ENCODE measurements at places on chromosomes 1 and 21.

DNA sequence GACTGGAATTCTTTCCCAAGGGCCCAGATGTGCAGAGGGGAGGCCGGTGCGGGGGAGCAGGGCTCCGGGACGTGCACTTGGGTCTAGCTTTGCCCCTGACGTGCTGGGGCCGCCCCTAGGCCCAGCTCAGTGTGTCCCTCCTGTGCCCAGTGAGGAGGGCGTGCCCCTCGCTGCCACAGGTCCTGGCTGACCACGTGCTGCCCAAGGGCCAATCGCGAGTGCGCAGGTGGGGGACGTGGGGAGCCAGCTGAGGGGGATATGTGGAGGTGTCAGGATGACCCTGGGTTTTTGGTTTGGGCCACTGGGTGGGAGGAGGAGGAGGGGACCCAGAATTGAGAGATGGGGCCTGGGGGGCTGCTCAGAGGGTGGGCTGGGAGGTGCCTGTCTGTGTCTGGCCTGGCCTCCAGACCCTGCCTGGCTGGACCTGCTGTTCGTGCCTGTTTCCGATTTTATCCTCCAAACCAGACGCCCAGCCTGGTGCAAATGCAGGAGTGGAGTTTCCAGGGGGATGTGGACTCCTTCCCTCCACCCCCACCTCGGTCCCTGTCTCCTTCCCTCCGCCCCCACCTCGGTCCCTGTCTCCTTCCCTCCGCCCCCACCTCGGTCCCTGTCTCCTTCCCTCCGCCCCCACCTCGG lies 6.1 kb upstream of the RNF223 start:
- no peak for DNase-seq

- DNase-seq = no peak
Measured at GRCh38 chr1:60935599-60936110, 146.7 kb upstream of the NFIA start.

- no peak for DNase-seq
Measured at GRCh38 chr1:31669786-31670592, 25.3 kb upstream of the PEF1 start.

DNA sequence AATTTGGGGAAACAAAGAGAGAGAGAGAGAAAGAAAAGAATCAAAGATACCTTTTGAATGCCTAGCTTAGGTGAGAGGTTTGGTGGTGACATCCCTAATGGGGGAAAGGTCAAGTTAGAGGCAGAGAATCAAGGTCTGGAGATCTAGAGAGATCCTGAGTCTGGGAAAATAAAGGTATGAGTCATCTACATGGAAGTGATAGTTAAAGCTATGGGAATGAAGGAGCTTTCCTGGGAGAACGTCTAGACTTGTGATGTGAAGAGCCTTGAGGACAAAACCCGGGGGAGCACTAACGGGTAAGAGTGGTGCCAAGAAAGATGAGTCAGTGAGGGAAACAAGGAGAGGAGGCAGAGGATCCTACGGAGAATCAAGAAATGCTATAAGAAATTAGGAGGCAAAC lies 110.8 kb upstream of the RUNX1 start:
- no peak for DNase-seq

- no peak for DNase-seq
Measured at GRCh38 chr1:201652181-201652580, 113.3 kb downstream of the NAV1 start.

DNA sequence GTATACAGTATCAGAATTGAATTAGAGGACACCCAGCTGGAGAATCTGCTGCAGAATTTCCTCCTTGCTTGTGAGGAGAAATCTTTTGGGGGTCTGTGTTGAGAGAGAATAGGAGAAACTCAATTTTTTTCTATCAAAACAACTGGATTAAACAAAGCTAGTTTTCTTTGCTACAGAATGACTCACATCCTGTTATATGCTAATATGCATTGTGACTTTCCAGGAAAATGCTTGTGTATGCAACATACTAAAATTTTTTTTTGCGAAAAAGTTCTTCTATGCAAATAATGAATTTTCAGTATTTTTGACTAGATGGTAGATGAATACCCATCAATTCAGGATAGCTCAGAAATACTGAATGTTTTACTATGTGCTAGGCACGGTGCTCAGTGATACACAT lies 2.2 kb downstream of the VAMP4 start:
- no peak for DNase-seq

DNA sequence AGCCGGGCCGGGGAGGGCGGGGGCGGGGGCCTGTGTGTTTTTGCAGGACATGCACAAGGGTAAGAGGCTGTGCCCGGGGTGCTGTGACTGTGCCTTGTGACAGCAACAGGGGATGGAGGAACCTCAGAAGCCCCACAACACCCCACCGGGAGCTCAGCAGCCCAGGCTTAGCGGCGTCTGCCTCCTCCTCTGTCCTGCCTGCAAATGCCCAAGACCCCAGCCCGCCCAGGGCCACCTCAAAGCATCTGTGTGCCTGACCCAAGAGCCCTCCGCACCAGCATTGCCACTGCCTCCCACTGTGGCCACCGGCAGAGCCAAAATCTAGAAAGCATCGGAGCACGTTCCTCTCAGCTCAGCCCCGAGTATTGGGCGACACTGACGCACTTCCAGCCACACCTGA lies 2.7 kb upstream of the ACTRT2 start:
- no peak for DNase-seq

- no peak for DNase-seq
Measured at GRCh38 chr1:15508700-15509487, 15.1 kb downstream of the CASP9 start.

GRCh38 chr1:173827611-173828010 lies 2.9 kb upstream of the CENPL start:
- DNase-seq = no peak

GRCh38 chr1:184975208-184975870 lies 1.0 kb upstream of the NIBAN1 start:
- no peak for DNase-seq

DNA sequence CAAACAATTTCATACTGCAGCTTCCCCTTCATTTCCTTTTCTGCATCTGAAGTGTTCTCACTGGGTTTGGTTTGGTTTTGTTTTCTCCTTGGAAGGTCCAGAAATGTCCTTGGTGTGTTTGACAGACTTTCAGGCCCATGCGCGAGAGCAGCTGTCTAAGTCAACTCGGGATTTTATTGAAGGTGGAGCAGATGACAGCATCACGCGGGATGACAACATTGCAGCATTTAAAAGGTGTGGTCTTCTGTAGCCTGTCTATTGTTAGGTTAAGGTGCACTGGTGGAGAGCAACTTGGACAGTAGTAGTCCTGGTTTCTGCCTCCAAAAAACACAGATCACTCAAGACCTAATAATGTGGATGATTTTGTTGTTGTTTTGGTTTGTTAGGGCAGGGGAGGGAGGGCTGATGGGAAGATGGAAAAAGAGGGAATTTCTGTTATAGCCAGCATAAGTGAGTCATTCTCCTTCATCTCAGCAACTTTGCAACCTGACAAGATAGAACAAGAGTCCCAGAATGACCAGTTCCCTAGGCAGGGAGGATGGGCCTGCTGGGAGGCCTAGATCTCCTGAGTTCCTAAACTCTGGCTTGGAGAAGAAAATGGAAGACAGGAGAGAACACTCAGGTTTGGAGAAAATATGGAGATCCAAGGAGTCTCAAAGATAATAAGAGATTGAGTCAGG lies 12.5 kb downstream of the HAO2 start:
- no peak for DNase-seq

DNA sequence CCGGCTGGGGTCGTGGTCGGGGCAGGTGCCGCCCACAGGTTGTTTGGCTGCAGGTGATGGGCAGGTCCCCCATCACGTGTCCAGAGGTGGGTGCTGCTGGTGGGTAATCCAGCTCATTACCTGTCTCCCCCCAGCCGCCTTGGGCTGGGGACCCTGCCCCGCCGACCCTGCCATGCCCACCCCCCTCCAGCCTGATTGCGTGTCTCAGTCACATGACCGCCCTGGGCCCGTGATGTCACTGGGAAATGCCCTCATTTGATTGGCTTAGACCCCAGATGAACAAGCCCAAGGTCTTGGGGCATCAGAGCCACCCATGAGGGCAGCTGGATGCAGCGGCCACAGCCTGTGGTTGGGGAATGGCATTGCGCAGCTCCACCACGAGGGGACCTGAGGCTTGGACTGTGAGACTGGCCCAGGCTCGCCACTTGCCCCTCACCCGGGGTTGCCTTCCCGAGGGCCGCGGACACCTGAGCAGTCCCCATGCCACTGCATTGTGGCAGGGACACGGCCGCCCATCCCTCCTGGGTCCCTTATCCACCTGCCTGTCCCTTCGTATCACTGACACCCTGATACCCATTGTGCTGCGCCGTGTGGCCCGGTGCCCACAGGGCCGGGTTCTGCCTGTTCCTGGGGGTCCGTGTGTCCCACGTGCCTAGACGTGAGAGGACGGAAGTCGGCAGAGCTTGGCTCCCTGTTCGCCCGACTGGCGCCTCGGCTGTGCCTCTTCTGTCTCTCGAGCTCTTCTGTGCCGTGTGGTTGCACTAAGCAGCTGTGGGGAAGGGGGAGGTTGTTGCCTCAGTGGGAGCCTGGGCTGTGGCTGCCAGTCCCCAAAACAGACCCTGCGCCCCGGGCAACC lies 68.0 kb downstream of the FAAP20 start:
- peak; percentile 58 for DNase-seq

- no peak for DNase-seq
Measured at GRCh38 chr21:46081022-46081861, 16.7 kb upstream of the COL6A2 start.

GRCh38 chr1:86176226-86176625 lies 19.7 kb upstream of the COL24A1 start:
- DNase-seq = no peak

- DNase-seq = no peak
Measured at GRCh38 chr1:206860165-206860564, 5.3 kb upstream of the IL20 start.

DNA sequence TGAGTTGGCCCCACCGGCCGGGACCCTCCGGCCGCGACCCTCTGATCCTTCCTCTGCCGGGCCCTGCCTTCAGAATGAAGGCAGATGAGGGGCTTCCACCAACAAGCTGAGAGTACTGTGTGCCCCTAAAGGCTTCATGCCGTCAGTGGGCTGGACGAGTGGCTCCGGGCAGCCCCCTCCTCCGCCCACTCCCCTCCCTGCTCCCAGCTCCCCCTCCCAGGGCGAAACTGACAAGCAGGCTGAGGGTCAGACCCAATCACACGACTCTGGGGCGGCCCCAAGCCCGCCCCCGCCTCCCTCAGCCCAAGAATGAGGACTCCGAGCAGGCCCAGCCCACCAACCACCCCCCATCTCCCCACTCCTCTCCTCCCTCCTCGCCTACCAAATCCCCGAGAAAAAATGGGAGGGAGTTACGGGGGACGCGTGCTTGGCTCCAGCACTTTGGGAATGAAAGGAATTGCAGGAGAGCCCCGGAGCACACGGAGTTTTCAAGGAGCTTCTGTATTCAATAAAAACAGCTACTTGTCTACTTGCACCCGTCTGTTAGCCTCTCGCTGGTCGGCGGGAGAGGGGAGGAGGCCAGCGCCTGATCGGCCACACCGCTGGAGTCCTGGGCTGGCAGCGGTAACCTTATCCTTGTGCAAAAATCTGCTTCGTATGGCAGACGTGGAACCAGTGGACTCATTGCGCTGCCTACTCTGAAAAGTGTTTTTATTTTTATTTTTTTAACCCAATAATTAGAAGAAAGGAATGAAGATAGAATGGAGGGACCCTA lies at the start of gene COL11A1:
COL11A1 (minus strand) TSS at position 147 of the 775 bp plus-strand sequence. CDS start 344 bp downstream, outside the sequence.
- no peak for DNase-seq

- DNase-seq = peak; percentile 31
Measured at GRCh38 chr1:177181631-177182291, 11.0 kb downstream of the BRINP2 start.

- DNase-seq = no peak
Measured at GRCh38 chr1:43632135-43632670, 17.7 kb upstream of the KDM4A start.

- DNase-seq = no peak
Measured at GRCh38 chr1:23559985-23560741, 862 bp upstream of the ID3 start.

GRCh38 chr1:213136190-213136917 lies 85.3 kb downstream of the RPS6KC1 start:
- no peak for DNase-seq

DNA sequence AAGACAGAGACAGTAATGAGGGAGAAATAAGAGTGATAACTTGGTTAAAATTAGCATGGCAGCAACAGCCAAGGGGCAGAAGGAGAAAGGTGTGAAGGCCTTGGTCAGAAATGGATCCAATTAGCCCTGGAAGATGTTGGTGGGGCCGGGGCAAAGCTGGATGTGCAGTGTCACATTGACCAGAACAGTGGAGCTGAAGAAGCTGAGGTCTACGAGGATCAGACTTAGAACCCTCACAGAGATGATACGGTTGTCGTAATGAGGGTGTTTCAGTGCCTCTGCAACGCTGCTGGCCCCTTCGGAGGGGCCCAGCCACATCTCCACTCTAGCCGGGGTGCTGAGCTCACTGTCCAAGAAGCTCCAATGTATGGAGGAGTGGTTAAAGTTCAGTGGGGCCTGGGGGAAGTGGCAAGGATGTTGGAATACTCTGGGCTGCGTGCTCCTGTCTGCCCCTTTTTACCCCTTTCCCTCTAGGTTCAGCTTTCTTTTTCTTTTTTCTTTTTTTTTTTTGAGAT lies 14.2 kb downstream of the SH2D2A start:
- DNase-seq = no peak

DNA sequence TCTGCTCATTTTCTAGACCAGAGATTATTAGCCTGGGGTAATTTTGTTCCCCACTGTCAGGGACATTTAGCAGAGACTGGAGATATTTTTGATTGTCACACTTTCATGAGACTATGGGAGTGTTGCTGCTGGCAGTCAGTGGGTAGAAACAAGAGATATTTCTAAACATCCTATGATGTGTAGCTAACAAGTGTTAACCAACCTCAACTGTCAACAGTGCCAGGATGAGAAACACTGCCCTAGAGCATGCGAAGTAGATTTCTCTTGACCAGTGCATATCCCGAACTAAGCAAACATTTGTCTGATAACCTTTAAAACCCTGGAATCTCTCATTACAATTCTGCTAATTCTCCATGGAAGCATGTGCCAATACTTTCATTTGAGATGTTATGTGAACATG lies 607.4 kb upstream of the TMPRSS15 start:
- no peak for DNase-seq

DNA sequence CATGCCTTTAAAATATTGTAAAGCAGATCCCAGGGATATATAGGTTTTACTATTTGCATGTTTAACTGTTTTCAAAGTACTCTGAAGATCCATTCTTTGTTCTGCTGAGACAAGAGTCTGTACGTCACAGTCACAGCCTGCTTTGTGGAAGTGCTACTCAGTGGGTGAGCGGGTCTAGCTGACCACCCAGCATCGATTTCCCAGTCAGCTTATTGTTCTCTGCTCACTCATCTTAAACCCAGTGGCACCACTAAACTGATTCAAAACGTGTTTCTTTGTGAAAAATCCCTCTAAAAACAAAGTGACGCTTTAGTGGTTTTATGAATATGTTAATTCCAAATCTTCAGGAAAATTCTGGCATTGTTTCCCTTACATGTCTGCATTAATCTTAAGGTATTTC lies 12.4 kb downstream of the PLPP3 start:
- DNase-seq = no peak

GRCh38 chr1:157045250-157046218 lies at the start of gene ARHGEF11:
Gene ARHGEF11, minus strand, starts transcription at chr1:157045742. Its CDS starts 1,412 bp downstream, at chr1:157044330.
- peak; percentile 39 for DNase-seq

Data from MV-4-11 (cell line).